ENCODE measurements at places on chromosomes 1 and 21.

- no peak for DNase-seq
Measured at GRCh38 chr1:244896550-244896949, 32.2 kb upstream of the HNRNPU start.

GRCh38 chr1:85708829-85709227 lies 595 bp upstream of the ZNHIT6 start:
- DNase-seq = no peak

DNA sequence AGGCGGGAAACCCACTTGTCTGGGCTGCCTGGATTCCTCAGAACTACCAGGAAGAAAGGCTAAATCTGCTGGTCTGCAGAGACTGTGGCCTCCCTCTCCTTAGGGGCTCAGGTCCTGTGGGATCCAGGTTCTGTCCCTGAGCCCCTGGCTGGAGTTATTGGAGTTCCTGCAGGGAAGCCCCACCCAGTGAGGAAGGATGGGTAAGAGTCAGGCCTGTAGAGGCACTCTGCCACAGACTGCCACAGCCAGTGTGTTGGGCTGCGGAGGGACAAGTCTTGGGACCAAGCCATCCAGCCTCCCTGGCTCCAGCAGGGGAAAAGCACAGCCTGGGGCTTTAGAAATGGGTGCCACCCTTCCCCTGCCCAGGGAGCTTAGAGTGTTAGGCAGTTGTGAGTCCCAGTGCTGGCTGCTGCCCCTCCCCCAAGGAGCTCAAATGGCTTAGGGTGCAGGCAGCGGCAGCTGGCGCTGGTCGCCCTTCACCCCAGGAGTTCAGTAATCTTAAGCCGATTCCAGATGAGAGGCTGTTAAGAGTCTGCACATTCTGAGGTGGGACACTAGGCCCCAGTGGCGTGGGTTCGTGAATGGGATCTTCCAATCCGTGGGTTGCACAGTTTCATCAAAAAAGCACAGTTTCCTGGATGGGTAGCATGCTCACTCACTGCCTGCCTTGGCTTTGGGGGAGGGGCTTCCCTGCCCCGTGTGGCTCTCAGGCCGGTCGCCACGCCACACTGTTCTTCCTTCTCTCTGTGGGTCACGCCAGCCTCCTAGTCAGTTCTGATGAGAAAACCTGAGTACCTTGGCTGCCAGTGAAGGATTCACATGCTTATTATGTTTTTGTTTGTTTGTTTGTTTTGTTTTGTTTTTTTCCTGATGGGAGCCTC lies 57.6 kb upstream of the FMO3 start:
- DNase-seq = no peak

GRCh38 chr1:14906665-14907064 lies 246.9 kb upstream of the TMEM51 start:
- no peak for DNase-seq

DNA sequence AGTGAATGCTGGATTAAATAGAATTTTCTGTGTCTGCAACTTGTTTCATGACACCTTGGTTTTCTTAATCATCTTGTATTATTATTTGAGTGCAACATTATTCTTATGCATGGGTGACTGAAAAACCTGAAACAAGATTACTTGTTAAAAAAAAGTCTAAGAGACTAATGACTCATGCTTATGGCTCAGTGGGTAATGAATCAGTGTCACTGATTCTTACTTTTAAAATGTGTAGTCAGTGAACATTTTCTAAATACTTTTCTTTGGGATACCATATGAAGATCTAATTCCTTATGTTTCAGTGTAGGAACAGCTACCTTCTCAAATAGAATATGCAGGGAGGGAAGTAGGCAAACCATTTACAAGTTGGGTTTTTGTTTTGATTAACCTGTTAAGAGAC lies 65.5 kb downstream of the PRKAA2 start:
- DNase-seq = no peak

GRCh38 chr1:44625348-44625747 lies 48.9 kb downstream of the TMEM53 start:
- no peak for DNase-seq

DNA sequence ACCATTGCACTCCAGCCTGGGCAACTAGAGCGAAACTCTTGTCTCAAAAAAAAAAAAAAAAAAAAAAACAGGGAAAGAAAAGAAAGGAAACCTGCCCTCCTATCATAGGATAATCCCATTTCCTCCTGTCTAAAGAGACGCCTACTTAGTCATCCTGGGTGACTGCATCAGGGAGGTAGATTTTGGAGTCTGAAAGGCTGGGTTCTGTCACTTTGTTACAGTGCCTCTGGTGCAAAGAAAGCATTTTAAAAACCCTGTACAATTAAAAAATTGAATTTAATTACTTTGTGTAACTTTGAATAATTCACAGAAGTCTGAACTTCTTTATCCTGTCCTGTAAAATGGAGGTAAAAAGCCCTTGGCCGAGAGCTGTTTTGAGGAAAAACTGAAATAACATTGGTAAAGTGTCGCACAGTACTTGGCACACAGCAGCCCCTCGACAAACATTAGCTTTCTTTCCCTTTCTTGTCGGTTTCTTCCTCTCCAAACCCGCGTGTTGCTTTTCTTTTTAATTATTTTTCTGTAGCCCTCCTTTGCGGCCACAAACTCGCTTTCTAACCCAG lies 657 bp upstream of the HDAC1 start:
- DNase-seq = no peak

DNA sequence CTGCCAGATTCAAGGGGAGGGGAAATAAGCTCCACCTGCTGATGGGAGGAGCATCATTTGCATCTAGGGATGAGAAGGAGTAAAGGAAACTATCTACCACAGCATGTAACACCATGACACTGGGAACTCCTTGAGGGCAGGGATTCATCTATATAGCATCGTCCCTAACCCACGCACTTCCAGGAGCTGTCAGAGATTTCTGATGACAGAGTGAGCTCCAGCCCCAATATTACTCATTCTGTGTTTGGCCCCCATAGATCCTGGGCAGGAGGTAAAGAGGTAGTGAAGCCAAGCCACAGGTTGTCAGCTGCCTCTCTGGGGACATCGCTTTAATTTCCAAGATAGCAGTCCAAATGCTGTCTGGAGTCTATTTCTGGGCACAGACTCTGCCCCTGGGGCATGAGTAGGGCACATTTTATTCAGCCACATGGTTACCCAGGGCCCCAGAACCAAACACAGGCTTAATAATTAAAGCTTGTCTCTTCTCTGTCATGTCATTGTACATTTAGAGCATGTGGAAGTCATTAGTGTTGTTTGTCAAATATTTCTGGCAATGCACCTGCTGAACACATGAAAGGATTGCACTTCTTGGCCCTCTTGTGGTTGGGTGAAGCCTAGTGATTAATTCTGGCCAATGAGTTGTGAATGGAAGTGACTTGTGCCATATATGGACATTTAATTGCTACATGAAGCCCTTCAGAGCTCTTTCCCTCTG lies 105.9 kb upstream of the POU3F1 start:
- DNase-seq = no peak

GRCh38 chr1:100323419-100324106 lies 28.7 kb upstream of the CDC14A start:
- no peak for DNase-seq

- DNase-seq = no peak
Measured at GRCh38 chr1:32782086-32782485, 35.1 kb downstream of the YARS1 start.

GRCh38 chr21:33206771-33207281 lies 22.9 kb upstream of the IFNAR2 start:
- DNase-seq = no peak

- DNase-seq = peak; percentile 65
Measured at GRCh38 chr1:205285381-205286101, 36.0 kb downstream of the NUAK2 start.

GRCh38 chr1:109783436-109783835 lies 19.7 kb upstream of the EPS8L3 start:
- DNase-seq = no peak

GRCh38 chr1:190193508-190194115 lies 284.1 kb downstream of the BRINP3 start:
- DNase-seq = no peak

GRCh38 chr1:245500546-245500945 lies 345.8 kb downstream of the KIF26B start:
- DNase-seq = no peak

All from NK-92 treated with Interleukin-12 subunit alpha and Interleukin-12 subunit beta, amount 100 ng/mL, for 24 hours (cell line).